ENCODE measurements at places on chromosomes 5 and 9.
A peak's percentile ranks its signal among the peaks of the same experiment; 100 is the strongest.

DNA sequence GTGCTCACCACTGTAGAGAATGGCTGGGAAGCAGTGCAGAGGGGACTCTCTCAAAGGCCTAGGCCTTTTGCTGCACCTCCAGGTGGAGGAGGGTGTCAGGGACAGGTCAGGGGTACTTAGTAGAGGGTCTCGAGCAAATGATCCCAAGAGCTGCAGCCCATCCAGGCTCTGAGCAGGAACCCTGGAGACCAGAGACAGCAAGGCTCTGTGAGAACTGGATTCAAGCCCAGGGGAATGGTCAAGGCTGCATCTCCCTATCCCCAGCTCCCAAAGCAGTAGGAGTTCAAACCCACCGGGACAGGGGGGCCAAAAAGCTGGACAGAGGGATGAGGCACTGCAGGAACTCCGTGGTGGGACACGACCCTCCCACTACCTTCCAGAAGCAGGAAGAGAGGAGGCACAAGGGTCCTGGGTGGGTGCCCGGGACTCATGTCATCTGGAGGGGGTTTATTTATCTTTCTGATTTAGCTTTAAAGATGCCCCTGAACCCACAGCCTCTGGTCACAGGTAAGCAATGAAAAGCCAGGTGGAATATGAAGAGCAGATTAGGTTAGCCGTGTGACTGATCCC lies 124.8 kb downstream of the MVB12B start:
- no peak for DNase-seq

DNA sequence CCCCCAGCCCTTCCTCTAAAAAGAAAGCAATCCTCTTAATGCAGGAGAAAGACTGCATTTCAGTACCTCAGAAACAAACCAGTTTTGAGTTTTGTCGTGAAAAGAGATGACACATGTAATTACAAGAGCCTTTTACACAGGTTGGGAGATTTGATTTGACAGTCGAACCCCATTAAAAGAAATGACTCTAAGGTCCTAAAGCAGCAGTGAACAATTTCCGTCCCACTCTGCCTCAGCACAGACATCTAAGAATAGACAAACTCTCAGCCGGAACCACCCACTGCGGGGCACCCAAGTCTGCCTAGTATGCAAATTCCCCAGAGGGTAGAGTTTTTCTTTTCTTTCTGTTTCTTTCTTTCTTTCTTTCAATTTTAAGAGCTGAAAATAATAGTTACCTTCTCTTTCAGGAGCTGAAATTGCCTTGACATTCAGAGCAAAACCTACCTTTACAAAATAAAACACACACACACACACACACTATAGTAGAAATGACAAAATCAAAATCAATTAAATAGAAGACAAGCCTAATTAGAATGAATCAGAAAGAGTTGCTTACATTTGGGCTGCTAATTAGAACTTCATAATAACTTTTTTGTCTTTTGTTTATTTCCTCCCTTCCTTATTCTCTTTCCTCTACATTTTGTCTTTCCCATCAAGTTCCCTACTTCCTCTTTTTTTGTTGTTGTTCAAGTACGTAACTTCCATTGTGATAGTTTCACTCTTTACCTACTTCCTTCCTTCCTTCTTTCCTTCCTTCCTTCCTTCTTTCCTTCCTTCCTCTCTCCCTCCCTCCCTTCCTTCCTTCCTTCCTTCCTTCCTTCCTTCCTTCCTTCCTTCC lies 65.1 kb downstream of the BASP1 start:
- no peak for DNase-seq

DNA sequence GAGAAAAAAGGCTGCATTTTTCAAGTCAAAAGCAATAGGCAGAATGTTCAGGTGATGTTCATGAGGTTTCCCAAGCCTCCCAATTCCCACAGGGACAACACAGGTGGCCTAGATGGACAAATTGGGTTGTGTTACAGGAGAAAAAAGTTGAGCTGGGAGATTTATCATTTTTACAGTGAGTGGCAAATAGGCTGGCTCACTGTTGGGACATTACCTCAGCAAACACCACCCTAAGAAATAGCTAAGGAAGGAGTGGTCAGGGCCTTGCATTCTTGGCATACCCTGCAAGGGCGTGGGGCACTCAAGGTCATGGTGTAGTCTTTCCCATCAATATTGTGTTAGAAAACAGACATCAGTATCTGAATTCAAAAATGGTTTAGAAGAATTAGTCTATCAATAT lies 23.3 kb upstream of the CPLANE1 start:
- DNase-seq: no peak

DNA sequence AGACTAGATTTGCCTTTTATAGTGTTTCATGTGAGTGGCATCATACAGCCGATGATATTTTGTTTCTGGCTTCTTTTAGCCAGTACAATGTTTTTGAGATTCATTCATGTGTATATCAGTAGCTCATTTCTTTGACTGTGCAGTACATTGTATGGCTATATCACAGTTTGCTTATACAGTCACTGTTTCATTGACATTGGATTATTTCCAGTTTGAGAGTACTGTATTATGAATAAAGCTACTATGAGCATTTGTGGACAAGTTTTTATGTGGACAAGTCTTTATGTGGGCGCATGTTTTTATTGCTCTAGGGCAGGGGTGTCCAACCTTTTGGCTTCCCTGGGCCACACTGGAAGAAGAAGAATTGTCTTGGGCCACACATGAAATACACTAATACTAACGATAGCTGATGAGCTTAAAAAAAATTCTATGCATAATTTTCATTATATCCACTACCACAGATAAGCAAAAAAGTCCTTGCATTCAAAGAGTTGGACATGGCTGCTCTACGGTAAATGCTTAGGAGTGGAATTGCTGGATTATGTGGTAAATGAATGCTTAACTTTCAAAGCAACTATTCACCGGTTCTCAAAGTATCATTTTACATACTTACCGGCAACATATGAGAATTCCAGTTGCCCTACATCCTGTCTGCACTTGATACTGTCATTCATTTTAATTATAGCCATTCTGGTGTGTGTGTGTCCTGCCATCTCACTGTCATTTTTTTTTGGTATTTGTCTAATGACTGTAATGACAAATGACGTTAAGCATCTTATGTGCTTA lies 177.8 kb downstream of the RGS3 start:
- DNase-seq: no peak

GRCh38 chr9:120592210-120592609 lies 12.2 kb upstream of the CDK5RAP2 start:
- no peak for DNase-seq

DNA sequence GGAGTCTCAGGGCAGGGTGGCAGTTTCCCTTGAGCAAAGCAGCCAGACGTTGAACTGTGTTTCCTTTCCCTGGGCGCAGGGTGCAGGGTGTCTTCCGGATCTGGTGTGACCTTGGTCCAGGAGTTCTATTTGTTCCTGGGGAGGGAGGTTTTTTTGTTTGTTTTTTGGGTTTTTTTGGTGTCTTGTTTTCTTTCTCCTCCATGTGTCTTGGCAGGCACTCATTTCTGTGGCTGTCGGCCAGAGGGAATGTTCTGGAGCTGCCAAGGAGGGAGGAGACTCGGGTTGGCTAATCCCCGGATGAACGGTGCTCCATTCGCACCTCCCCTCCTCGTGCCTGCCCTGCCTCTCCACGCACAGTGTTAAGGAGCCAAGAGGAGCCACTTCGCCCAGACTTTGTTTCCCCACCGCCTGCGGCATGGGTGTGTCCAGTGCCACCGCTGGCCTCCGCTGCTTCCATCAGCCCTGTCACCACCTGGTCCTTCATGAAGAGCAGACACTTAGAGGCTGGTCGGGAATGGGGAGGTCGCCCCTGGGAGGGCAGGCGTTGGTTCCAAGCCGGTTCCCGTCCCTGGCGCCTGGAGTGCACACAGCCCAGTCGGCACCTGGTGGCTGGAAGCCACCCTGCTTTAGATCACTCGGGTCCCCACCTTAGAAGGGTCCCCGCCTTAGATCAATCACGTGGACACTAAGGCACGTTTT lies 3.5 kb upstream of the PHYHD1 start:
- no peak for DNase-seq

- DNase-seq: no peak
Observed at GRCh38 chr5:2621631-2622030, 129.8 kb downstream of the IRX2 start.

DNA sequence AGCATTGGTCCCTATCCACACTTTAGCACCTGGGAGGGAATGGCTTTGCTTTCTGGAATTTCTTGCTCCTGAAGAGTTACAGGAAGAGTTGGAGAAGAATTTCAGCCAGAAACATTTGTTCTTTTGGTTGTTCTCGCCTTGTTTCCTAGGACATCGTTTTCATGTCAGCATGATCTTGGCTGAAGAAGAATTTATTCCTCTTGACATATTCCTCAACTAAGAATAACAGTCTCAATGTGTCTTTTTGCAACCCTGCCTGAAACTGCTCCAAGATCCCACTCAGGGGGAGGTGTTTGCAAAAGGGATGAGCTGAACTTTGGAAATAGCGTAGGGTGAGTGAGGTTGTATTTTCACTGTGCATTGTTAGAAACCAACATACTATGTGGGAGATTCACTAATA lies 26.1 kb downstream of the MAMDC2 start:
- no peak for DNase-seq

GRCh38 chr5:136106351-136107031 lies 26.2 kb upstream of the SMAD5 start:
- DNase-seq: no peak

GRCh38 chr9:38029915-38030638 lies 39.0 kb downstream of the SHB start:
- DNase-seq: no peak

- no peak for DNase-seq
Observed at GRCh38 chr5:32510860-32511259, 66.3 kb upstream of the ZFR start.

DNA sequence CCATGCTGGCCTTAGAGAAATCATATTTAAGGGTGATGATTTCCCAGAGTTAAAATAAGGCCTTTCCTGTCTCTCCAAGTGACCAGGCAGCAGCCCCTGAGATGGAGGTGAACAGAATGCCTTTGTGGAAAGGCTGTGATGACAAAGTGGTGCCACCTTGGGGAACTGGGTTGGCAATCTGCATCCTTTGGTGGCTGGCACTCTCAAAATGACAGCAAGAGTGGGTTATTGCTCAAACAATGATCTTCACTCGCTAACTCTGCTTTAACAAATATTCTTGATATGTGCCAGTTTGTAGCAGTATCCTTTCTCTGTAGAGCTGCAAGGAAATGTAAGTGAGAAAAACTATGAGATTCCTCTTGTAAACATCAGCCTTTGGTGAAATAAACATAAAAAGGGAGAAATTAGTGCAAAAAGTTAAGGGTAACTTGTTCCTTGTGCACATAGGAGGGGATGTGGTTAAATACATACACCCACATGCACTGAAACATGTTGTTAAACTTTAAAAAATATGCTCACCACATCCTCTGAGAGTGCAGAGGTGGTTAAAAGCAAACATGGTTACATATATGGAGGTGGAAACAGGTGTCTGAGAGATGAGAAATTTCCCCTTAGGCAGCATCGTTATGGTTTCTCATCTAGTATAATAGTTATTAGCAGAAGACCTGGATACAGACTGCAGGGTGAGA lies 373.4 kb upstream of the CTNND2 start:
- DNase-seq: no peak

GRCh38 chr5:1347571-1347970 lies 2.7 kb upstream of the CLPTM1L start:
- no peak for DNase-seq

- no peak for DNase-seq
Observed at GRCh38 chr9:91421971-91422757, 1.5 kb downstream of the NFIL3 start.

DNA sequence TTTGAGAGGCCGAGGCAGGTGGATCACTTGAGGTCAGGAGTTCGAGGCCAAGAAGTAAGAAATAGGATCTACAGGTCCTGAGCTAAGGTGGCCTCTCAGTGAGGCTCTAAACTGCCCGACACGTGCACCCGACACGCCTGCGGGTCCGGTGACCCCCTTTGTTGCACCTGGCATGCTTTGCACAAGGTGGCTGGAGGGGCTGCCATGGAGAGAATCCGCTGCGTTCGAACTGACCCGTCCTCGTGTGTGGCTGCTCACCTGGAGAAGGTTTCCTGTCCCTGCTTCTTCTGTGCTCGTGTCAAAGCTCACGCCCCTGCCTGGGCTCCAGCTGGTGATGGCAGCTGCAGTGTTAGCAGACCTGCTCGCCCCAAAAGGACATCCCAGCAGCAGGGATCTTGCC lies 5.7 kb upstream of the OLFM1 start:
- no peak for DNase-seq

DNA sequence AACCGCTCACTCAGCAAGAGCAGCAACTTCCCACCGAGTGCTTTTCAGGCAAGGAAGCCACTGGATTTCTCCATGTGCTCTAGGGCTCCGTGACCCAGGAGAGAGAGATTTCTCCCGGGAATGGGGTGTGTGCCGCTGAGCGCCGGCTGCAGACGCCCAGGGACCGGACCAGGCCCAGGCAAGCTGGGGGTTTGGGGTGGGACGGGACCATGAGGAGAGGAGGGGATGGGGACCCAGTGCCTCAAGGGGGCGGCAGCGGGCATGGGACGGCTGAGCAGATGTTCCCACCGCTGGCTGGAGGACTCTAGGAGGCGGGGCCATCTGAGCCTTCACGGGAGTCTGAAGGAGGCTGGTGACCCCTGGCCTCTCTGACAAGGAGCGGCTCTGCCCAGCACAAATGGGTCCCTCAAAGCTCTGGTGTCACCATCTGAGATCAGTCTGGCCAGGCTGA lies 8.5 kb downstream of the LCN9 start:
- DNase-seq: no peak

- DNase-seq: no peak
Observed at GRCh38 chr9:70933321-70933720, 188.1 kb downstream of the TRPM3 start.

GRCh38 chr9:93091453-93092081 lies 4.5 kb upstream of the CARD19 start:
- DNase-seq: peak; percentile 49

- no peak for DNase-seq
Observed at GRCh38 chr5:174464504-174465165, 259.7 kb upstream of the MSX2 start.

DNA sequence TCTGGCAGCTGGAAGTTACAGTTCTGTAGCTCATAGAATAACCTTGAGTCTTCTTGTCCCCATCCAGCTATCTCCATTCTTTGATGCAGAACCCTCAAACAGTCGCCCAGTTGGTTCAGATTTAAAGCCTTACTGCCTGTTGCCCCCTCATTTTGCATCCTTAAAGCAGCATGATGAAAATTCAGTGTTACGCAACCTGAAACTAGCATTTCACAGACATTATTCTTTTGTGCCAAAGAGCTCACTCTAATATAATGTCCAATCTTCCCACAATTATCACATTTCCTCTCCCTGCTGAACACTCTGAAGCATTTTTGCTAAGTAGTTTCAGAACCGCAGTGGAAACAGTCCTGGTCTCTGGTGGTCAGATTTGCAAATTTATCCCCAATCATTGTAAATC lies 318.0 kb downstream of the PSAT1 start:
- DNase-seq: no peak

DNA sequence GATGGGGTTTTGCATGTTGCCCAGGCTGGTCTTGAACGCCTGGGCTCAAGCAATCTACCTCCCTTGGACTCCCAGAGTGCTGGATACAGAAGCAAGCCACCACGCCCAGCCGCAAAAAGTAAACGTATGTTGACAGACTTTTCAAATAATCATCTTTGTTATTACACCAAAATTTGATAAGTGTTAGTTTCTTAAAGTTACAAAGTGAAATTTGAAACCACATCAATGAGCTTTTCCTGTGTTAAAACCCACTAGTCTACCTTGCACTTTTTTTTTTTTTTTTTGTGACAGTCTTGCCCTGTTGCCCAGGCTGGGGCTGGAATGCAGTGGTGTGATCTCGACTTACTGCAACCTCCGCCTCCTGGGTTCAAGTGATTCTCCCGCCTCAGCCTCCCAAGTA lies 29.9 kb downstream of the SPACA9 start:
- peak; percentile 11 for DNase-seq

GRCh38 chr5:170297589-170298462 lies at the start of gene LCP2:
LCP2 (minus strand) TSS chr5:170297777; CDS start chr5:170297611, 166 bp downstream.
- DNase-seq: peak; percentile 72
